ENCODE measurements at places on chromosomes 3 and 15.

DNA sequence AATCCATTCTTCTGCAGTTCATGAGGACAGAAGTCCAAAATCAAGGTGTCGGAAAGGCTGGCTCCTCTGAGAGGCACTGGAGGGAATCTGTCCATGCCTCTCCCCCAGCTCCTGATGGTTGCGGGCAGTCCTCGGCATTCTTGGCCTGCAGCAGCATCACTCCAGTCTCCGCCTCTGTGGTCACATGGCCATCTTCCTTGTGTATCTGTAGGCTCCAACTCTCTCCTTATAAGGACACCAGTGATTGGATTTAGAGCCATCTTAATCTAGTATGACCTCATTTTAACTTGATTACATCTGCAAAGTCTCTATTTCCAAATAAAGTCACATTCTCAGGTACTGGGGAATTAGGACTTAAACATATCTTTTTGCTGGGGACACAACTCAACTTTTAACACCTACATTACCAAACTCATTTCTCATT lies 56.0 kb upstream of the FLNB start:
- peak; percentile 64 for DNase-seq

GRCh38 chr3:39287216-39288164 lies 7.7 kb upstream of the CX3CR1 start:
- DNase-seq = no peak

DNA sequence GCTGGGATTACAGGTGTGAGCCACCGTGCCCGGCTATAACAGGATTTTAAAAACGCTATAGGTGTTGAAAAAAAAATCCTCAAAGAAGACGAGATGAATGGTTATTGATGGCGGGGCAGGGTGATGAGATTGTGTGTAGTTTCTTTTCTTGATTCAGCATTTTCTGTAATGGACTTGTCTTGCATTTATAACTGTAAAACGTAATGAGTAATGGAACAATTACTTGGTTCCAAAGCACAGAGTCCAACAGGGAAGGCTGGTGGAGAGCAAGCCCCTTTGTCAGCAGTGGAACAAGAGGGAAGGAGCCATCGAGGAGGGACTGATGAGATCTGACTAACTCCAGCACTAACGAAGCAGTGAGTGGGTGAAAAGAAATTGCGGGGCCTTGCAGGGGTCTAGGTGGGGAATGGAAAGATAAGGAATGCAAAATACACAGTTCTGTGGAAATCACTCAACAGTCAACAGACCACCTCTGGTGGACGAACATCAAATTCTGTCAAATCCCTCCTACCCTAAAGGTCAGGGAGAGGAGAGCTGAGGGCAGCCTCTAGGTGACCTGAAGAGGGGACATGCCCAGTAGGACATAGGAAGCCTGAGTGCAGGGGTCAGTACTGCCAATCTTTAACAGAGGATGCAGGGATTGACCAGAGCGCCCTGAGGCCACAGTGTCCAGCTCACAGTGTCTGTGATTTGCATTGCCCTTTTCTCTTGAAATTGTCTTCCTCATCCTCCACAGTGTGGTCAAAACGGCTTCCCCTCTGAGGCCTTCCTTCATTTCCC lies 23.1 kb upstream of the CDCP1 start:
- DNase-seq = no peak

DNA sequence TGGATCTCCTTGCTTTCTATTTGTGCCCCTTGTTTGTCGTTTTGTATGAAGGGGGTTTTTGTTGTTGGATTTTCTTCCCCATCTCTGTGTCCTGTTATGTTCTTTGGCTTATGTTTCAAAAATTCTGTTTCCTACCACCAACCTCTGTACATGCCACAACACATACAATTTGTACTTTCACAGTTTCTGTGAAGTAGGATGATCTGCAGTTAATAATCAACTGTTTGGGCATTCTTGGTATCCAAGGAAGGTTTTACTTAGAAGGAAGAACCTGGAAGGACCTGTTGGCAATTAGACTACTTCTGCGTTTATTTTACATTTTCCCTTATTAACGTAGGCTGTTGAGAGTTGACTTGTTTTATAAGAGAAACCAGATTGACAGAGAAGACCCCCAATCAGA lies 8.3 kb downstream of the SETD5 start:
- no peak for DNase-seq

DNA sequence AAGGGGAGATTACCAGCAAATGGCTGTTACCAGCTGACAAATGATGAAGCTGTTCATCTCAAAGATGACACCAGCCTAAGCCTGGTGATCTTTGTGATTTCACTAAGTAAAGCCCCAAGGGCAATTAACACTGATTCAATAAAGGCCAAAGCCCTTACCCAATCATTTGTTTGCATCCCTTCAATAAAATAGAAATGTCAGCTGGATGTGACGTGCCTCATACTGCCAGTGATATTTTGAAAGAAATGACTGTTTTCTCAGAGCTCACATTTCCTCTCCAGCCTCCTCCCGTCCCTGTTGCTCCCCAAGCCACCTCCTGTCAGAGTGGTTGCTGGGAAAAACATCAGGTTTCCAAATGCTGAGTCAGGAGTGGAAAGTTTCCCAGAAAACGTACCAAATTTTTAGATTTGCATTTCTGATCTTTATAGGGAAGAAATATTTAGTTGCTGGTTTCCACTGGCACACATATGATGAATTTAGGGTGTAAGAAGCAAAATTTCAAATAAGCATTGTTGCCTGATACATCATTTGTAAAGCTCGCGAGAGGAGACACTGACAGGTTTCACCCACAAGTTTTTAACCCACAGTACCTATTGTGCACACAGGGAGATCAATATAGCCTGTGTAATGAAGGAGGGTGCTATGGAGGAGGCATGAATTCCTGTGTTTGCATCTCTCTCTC lies 21.0 kb downstream of the C2CD4A start:
- no peak for DNase-seq

- DNase-seq = no peak
Measured at GRCh38 chr15:29018995-29019976, 133.5 kb downstream of the APBA2 start.

GRCh38 chr15:89820666-89821611 lies 6.3 kb upstream of the ANPEP start:
- DNase-seq = peak; percentile 86

DNA sequence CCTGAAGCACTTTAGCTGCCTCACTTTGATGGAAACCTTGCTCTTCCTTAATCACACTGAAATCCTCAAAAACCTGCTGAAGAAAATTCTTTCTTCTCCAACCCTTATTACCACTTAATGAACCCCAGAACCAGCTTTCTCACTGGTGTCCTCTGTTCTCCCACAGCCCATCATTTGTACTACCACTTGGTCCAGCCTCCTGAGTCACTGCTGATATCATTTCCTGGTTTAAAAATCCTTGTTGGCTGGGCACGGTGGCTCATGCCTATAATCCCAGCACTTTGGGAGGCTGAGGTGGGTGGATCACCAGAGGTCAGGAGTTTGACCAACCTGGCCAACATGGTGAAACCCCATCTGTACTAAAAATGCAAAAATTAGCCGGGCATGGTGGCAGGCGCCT lies 418.6 kb upstream of the KCNMB2 start:
- no peak for DNase-seq

DNA sequence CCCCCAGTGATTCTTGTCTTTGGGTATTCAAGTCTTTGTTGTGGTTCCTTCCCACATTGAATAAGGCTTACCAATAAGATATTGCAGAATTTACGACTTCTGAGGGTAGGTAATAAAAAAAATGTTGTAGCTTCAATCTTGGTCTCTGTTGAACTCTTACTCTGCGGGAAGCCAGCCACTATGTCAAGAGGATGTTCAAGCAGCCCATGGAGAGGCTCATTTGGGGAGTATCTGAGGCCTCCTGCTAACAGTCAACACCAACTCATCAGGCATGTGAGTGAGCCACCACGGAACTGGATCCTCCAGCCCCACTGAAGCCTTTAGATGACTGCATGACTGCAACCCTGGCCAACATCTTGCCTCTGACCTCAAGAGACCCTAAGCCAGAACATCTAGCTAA lies 3.2 kb upstream of the TBC1D23 start:
- no peak for DNase-seq

- DNase-seq = no peak
Measured at GRCh38 chr3:186298876-186299275, 63.2 kb downstream of the DGKG start.

GRCh38 chr3:197443506-197443905 lies 112.3 kb downstream of the BDH1 start:
- no peak for DNase-seq

DNA sequence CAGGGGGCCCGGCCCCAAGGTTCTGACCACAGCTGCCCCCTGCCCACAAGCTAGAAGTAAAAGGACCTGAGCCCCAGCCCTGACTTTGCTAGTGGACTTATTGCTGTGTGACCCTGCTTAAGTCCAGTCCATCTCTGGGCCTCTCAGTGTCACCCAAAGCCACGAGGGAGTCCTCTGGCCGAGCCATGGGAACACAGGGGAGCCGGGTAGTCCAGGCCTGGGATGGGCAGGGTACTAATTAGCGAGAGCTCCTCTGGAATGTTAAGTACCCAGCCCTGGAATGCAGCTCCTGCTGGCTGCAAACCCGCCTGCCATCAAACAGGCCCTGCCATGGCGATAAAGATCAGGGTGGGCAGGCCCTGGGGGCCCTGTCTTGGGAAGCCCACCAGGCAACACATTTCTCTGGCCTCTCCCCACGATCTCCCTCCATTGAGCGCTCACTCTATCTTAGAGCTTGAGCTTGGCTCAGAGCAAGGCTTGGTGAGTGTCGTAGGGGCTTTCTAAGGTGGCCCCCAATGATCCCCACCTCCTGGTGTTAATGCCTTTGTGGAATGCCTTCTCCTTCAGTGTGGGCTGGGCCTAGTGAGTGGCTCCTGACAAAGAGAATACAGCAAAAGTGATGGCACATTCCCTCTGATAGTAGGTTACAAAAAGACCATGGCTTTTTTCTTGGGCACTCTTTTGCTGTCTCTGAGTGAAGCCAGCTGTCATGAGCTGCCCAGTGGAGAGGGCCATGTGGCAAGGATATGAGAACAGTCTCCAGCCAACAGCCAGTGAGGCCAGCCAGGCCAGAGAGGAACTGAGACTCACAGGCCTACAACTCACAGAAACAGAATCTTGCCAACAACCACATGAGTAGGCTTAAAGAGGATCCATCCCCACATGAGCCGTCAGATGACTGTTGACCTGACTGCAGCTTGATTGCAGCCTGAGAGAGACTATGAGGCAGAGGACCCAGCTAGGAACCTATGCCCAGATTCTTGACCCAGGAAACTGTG lies 133.1 kb downstream of the SMAD6 start:
- peak; percentile 67 for DNase-seq

GRCh38 chr3:62035402-62036057 lies 337.8 kb downstream of the FEZF2 start:
- no peak for DNase-seq

DNA sequence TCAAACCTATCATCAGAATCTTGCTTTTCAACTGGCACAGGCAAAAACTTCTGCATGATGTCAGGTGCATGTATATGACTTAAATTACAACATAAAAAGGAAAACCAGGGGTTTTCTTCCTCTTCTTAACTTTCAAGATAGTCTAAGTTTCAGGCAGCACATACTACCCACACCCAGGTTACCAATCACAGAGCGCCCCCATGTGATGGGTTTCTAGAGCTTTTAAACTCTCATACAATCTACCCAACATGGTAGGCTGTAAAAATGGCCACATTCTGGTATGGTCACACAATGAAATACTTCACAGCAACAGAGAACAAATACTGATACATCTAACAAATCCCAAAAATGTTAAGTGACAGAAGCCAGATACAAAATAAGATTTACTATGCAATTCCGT lies 7.4 kb downstream of the MESD start:
- DNase-seq = no peak

GRCh38 chr15:82653483-82654168 lies 6.5 kb upstream of the CPEB1 start:
- DNase-seq = no peak

GRCh38 chr3:23746441-23746840 lies 59.3 kb upstream of the UBE2E1 start:
- no peak for DNase-seq

DNA sequence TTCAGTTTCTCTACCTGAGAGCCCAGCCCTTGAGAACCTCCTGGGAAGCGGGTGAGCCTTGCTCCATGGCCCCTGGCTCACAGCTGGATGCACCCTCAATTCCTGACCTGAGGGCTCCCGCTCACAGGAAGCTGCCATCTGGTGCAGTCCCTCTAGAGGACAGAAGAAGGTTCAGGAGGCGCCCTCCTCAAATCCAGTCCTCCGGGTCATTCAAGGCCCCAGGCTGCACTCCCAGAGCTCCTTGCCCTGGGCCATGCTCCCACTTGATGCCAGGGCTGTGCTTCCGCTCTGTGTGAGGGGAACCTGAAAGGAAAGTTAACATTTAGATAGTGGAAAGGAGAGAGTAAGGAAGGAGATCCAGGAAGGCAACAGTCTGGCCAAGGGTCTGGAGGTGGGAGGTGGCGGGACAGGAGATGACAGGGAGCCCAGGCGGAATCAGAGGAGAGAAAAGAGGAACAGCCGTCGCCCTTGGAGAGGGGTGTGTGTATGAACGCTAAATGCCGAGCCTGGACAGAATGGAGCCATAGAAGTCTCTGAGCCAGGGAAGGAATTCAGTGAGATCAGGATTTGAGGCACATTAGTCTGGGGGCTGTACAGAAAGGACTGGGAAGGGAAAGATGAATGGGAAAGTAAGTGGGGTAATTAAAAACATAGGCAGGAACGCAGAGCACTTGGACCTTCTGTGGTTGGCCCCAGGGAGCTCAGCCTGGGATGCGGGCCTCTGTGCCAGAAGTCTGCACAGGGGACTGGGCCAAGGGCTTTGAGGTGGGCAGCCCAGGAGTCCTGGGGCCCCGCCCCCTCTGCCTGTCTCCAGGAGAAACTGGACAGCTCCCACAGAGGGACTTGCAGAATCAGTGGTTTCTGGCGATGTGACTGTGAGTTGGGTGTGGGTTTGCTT lies 26.1 kb downstream of the TBC1D21 start:
- DNase-seq = no peak

DNA sequence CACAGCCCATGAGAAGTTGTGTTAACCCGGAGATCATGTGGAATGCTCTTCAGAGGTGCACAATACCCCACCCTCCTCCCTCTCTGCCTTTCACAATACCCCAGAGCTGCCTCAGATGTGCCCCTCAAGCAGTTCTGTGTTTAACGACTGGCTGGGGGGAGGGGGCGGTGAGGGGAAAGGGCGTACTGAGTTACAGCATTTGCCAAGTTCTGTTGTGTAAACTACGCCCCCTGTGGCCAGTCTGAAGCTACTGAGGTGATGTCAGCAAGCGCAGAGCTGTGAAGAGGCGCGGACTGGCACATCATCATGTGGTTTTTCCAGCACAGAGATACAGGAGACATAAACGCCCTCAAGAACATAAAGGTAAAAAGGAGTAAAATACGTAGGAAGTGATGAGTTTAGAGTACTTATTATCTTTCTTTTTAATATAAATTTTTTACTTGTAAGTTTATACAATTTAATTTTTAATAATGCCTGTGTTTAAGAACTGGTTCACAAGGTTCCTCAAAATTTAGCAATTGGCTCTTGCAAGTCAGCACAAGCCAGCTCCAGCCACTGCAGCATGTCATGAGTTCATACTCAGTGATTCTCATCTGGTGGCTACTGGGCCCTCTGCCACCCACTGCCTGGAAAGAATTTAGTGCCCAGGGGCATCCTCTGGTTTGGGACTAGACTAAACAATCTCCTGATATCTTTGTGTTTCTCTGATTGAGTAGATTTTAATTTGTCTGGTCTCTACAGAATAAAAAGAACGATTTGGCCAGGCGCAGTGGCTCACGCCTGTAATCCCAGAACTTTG lies 1.7 kb downstream of the EPB42 start:
- no peak for DNase-seq

All from spleen (tissue), 13 donors.